A549 treated with CORT108297 at 1 μM for 4 hours (cell line): ENCODE measurements at places on chromosomes 12 and 14. TPM values are rescaled to one million over a fixed set of nuclear protein-coding genes. Genes with fewer than 3 reads are reported as not detected.

TAS2R42 gene
- total RNA-seq, result not detected in 5 replicates

ASB2 gene
- 1.3 to 3.5 TPM (median 1.8 TPM) in 5 replicates for total RNA-seq

LHX5 gene
- total RNA-seq, result 0.02 TPM in 1 of 5 replicates, not detected in the others

SDR9C7 gene
- not detected in 5 replicates for total RNA-seq

LRRC10 gene
- total RNA-seq, result not detected in 5 replicates

SRRM4 gene
- total RNA-seq, result not detected in 5 replicates

PPP4R4 gene
- 0.17 to 0.40 TPM (median 0.29 TPM) in 5 replicates for total RNA-seq

NR4A1 gene
- total RNA-seq, result 29.4 to 44.3 TPM (median 34.2 TPM) in 5 replicates
